ENCODE measurements at places on chromosomes 4 and X.

DNA sequence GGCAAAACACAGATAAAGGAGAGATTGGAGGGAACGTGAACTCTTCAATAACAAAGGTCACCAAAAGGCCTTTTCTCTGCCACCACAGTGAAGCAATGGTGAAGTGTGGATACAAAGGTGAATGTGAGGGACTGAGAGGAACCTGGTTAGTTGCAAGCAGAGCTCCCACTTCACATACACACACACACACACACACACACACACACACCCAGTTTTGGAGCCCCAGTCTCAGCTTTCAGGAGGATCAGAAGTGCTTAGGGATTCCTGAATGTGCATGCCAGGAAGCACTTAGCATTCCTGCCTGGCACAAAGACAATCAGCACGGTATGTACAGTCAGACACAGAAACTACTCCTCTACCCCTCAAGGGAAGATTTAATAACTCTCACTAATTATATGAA lies 71.5 kb downstream of the ARHGEF9 start:
- DNase-seq: peak; percentile 18

- no peak for DNase-seq
Measured at GRCh38 chr4:150321113-150321512, 242.9 kb downstream of the DCLK2 start.

GRCh38 chr4:80931631-80932081 lies 98.9 kb upstream of the BMP3 start:
- DNase-seq: no peak

DNA sequence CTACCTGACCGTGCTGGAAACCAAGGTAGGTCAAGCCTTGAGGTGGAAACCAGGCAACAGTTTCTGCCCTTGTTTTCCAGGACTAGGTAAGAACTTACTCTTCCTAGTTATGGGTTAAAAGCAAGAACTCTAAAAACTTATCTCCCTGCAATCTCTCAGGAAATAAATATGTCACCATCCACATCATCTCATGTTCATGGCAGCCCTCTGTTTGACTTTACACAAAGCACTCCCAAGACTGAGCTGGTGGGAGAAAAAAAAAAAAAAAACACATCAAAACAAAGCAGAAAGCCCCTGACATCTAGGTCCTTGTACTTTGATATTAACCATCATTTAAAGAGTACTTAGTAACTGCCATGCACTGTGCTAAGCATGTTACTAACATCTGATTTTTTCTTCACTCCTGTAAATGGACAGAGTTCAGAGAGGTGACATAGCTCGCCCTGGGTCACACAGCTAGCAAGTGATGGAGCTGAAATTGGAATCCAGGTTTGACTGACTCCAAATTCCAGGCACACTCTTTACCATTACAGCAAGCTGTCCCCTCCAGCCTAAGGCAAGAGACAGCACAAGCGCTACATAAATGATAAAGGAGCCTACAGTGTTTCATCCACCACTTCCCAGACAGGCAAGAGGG lies 102.8 kb upstream of the NOCT start:
- no peak for DNase-seq

GRCh38 chrX:154452823-154453222 lies 5.3 kb upstream of the PLXNA3 start:
- DNase-seq: no peak

GRCh38 chr4:106587558-106587957 lies 219.0 kb upstream of the GIMD1 start:
- DNase-seq: peak; percentile 41

All from fibroblast of gingiva (primary cell).